IPS DF 6.9 (cell line): ENCODE measurements at places on chromosomes 16 and 17.

DNA sequence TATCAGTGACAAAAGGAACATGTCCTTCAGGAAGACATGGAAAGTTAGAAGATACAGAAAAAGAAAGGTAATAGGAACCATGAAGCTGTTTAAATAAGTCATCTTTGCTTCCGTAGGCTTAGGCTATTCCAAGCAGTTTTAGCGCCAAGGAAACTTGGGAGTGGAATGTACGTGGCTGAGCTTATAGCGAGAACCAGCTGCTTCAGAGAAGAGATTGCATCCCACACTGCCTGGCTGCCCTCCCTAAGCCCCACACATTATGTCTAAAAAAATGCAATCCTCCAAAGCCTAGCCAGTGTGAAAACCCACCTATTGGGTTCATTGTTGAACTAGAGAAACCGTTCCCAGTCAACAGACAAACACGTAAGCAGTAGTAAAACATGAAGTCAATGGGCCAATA, 149.9 kb downstream of the SLC39A11 start:
- no peak for DNase-seq

GRCh38 chr17:77189148-77189547, 48.4 kb downstream of the SEC14L1 start:
- DNase-seq, result no peak

DNA sequence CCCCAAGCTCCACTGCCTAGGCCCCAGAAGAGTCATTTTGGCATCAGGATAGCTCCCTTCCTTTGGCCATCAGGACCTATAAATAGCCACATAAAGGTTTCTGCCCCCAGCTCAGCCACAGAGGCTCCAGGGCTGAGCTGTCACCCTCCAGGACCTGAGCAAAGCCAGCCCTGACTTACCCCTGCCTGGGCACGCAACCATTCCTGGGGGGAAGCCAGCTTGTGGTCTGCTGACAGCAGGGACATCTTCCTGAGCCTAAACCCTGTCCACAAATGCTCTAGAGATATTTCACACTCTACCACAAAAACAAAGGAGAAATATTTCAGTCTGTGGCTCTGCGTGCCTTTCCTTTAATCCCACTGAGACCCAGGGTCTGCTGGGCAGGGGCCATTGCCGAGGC, 123.7 kb upstream of the CCL2 start:
- DNase-seq, result no peak

DNA sequence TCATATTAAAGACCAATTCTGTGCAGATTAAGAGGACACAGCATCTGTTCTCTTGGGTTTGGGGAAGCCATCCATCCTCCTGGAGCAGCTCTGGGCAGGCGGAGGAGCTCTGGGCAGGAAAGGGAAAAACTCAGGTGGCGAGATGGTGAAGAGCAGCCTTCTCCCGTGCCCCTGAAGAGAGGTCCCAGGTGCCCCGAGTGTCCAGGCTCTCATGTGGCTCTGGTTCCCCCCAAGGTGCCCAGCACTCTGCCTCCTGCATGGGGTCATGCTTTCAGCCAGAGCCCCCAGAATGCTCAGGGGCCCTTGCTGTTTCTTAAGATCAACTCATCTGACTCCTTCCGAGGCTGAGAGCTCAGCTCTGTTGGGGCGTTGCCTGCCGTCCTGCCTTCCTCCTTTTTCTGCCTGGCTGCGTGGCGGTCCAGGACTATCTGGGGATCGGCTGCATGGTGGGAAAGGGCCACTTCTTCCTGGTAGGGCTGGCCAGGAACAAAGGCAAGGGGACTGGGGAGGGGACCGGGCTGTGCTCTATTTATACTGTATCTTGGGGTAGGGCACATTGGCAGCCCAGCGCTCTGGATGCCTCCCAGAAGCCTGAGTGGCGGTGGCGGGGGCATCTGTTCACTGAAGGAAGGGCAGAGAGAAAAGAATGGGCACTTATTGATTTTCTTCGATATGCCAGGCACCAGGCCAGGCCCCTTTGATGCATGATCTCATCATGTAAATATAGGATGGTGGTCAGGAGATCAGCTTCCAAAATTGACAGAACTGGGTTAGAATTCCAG, 103.2 kb upstream of the SDK2 start:
- no peak for DNase-seq

GRCh38 chr17:39676198-39676819, 8.1 kb downstream of the PNMT start:
- DNase-seq, result no peak

DNA sequence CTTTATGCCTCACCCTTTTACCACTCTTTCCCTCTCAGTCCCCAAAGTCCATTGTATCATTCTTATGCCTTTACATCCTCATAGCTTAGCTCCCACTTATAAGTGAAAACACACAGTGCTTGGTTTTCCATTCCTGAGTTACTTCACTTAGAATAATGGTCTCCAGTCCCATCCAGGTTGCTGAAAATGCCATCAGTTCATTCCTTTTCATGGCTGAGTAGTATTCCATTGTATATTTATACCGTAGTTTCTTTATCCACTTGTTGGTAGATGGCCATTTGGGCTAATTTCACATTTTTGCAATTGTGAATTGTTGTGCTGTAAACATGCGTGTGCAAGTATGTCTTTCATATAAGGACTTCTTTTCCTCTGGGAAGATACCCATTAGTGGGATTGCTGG, 597.3 kb downstream of the WWOX start:
- no peak for DNase-seq

DNA sequence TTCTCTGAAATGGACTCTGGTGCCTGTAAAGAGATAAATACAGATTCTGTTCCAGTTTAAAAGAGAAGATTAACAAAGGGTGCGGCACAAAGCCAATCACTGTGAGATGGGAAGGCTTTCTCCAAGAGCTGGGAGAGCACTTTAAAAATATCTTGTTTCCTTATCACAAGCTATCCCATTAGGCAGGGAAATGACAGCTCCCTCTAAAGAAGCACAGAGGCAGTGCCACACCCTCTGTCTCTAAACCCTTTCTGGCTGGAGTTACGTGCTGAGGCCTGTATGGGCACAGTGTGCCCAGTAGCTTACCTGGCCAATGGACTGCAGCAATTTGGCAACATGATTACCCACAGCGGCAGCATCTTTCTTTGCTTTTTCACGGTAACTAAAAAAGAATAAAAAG, 9.0 kb upstream of the TERB1 start:
- no peak for DNase-seq

DNA sequence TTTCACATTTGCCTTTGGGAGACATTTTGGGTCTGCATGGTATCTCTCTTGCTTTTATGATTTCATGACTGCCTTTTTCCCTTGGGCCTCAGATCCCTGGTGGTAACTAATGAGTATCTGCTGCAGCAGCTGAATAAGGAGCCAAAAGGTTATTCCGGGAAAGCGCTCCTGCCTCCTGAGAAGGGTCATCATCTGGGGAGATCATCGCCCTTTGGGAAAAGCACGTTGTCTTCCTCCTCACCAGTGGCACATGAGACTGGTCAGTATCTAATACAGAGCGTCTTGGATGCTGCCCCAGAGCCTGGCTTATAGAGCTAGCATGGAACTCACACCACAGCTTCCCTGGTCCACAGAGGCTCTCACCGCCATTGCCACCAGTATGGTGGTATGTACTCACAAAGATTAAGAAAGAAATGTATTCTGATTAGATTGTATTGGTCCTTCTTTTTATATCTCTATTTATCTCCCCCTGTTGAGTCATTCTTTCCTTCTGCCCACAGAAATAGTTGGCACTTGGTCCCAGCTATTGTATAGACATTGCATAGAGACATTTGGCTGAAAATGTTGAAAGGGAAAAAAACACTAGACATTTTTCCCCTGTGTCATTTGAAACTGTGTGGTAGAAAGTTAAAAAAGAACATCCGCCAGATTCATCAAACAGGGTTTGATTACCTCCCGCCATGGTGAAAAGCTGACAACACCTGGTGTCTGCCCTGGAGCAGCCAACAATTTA, 8.4 kb downstream of the TPPP3 start:
- DNase-seq, result no peak
